ENCODE measurements at places on chromosomes 7 and 10.

DNA sequence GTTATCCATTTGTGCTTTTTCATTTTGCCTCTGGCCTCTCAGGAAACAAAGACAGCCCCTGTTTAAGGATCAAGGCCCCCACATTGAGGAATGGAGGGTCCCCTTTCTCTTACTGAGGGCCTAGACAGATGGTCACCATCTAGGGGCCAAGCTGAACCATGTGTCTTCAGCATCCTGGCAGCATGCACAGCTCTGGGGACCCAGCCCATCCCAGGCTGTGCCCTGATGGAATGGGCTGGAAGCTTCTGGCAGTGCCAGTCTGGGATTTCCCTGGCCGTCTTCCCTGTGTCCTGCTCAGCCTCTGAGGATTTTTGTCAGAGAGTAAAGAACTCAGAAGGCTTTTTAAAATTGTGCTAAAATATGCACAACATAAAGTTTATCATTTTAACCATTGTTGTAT is 116.8 kb downstream of the ITIH5 start:
- DNase-seq: no peak

DNA sequence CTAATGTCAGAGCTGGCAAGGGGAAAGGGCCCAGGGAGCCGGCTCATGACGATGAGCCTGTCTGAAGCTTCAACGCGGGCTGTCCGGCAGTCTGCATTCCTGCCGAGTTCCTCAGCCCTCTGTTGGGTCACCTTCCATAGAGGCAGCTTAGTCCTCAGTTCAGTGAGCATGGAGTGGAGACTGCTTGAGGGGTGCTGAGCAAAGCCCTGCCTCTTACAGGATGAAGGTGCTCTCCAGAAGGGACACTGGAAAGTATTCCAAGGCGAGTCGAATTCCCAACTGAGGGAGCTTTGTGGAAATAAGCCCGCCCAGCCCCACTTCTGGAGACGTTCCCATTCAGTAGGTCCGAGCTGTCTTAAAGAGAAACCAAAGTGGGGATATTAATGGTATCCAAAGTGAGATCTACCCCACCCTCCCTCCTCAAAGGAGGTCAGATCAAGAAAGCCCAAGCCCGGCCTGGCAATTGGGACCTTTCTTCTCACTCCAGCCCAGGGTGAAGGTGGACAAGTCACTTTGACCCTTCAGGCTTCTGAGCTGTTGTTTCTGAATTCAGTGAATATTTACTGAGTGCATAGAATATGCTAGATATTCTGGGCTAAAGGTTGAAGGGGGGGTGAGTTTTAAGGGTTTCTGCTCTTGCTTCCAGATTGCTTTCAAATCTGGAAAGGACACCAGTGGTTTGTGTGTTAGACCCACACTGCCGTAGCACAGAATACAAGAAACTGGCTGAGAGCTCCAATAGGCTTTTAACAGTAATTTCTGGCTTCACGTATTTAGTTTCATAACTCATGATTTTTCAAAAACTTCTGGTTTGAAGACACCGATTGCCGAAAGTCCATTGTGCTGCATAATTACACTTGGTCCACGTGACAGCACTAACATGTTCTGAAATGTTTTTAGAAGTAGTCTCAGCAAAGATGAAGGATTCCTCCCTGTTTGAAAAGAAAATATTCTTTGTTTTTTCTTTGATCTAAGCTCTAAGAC is 3.5 kb downstream of the EGFR start:
- DNase-seq: no peak

DNA sequence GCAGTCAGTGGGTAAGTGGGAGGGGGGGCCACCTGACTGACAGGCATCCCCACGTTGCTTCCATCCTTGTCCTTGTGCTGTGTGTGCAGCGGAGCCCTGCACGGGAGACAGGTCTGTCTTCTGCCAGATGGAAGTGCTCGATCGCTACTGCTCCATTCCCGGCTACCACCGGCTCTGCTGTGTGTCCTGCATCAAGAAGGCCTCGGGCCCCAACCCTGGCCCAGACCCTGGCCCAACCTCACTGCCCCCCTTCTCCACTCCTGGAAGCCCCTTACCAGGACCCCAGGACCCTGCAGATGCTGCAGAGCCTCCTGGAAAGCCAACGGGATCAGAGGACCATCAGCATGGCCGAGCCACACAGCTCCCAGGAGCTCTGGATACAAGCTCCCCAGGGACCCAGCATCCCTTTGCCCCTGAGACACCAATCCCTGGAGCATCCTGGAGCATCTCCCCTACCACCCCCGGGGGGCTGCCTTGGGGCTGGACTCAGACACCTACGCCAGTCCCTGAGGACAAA is 24.8 kb downstream of the TBATA start:
- no peak for DNase-seq

DNA sequence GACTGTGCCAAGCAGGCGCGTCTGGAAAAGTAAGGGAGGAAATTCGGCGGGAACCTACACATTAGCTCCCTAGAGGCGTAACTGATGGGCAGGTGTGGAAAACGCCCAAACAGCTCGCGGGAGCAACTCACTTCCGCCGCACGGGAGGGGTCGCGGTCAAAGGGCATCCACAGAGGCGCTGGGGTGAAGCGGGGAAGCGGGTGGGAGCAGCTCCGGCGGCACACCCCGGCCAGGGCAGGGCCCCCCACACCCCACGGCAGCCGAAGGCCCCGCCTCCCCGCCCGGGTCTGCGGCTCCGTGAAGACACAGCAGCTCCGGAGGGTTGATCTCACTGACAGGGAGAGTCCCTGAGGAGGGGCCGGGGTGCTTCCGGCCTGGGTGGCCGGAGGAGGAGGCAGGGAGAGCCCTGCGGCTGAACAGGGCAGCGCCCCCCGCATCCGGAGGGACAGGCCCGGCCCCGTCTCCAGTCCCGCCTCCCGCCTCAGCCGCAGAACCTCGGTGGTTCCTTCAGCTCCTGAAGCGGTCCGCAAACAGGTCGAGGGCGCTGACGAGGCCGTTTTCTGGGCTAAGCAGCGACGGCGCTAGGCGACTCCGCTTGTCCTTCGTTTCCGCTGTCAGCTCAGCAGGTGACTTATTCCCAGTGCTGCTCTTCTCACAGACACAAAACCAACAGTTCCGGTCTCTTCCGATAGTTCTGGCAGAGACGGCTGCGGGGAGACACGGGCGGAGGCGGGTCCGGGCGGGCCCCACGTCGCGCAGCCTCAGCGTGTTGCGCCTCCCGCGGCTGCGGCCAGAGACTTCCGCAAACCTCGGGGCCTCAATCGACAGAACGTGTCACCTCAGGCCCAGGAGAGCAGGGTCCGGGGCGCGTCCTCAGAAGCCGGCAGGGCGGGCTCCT is 276.1 kb downstream of the DNAJB6 start:
- no peak for DNase-seq

- no peak for DNase-seq
Observed at GRCh38 chr7:52936750-52937149, 98.7 kb upstream of the POM121L12 start.

DNA sequence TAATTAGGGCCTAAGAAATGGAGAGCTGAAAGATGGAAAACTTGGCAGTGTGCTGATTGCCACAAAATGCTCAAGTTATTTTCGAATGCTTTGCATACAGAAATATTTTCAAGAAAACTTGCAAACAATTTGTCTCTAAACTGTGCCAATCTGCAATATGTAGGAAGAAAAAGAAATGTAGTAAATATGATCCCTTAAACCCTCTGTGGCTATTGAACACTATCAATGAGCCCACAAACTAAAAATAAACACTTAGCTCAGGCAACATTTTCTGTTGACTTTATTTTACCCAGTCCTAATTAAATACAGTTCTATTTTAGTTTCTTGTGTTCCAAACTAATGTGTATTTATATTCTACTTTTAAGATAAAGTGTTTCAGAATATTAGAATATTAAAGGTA is 342.1 kb downstream of the SEMA3D start:
- no peak for DNase-seq

GRCh38 chr7:1761774-1762173 is 91.7 kb downstream of the ELFN1 start:
- DNase-seq: no peak

- DNase-seq: peak; percentile 35
Observed at GRCh38 chr10:18607503-18608378, 43.6 kb downstream of the NSUN6 start.

GRCh38 chr10:43156590-43157341 is 18.5 kb downstream of the CSGALNACT2 start:
- no peak for DNase-seq

- DNase-seq: no peak
Observed at GRCh38 chr10:94427166-94427565, 24.8 kb downstream of the TBC1D12 start.

DNA sequence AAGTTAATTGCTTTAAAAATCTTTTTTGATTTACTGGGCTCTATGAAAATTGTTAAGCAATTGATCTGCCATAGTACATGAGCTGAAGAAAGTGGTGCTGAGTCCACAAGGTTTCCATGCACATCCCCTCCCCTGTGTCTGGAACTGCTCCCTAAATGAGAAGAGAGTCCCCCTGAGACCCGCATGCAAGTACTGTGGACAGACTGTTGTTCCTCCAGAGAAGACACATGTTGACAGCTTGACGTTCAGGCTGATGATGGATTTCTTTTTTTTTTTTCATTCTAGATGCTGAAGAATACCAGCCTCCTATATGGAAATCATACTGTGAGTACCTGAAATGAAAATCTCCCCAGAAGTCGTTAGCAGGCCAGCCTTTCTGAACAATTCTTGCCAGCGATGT is 159.8 kb downstream of the CHN2 start:
- DNase-seq: no peak

GRCh38 chr7:29453021-29453420 is 110.6 kb upstream of the PRR15 start:
- no peak for DNase-seq

Data from NCI-H510A (cell line).